ENCODE measurements at places on chromosomes 13 and 19.

GRCh38 chr19:3357992-3358688 is 8.2 kb upstream of the NFIC start:
- DNase-seq: no peak

DNA sequence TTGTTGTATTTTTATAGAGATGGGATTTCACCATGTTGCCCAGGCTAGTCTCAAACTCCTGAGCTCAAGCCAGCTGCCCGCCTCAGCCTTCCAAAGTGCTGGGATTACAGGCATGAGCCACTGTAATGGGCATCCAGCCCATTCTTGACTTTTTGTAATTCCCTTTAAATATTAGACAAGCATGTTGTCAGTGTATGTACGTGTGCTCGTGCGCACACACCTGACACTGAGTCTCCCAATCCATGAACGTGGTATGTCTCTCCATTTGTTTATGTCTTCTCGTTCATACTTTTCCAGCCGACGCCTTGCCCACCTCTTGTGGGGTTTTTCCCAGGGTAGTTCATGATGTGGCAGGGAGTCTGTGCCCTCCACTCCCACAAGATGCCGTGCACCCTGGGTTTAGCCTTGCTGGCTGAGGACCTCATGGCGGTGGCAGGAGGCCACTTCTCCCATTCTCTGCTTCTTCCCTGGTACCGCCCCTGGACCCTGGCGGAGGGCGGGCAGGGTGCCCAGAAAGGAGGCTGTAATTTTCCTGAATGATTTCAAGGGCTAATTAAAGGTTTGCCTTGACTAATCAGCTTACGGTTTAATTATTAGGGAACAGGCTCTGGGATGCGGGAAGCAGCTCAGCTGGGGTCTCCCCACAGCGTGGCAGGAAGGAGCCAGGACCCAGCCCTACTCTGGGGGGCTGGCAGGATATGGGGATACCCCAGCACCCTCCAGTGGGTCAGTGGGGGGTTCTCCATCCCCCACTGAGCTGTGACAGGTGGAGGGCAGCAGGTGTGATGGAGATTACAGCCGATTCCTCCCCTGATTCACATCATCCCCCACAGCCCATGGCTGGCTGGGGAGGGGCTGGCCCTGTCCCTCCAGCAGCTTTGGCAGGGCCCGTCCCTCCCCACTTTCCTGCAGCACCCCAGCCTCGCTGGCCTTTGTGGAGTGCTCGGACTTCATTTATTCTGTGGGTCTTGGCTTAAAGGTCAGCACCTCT is 12.9 kb downstream of the PAK4 start:
- DNase-seq: no peak

DNA sequence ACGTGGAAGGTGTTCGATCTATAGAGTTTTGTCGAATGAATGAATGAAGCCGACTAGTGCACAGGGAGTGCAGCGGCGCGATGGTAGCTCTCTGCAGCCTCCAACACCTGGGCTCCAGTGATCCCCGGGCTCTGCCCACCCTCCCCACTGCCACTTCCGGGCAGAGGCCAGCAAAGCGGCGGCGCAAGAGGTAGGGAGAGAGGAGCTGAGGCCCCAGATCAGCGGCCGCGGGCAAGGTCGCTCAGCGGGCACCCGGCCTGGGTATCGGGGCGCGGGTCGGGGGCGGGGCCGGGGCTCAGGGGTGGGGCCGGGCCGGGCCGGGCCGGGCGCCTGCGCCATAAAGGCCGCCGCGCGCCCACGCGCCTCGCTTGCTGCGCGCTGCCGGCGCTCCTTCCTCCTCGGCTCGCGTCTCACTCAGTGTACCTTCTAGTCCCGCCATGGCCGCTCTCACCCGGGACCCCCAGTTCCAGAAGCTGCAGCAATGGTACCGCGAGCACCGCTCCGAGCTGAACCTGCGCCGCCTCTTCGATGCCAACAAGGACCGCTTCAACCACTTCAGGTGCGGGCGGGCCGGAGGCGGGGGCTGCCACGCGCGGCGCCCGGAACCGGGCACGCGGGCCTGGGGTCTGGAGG is at the start of gene GPI:
GPI (plus strand) TSS at position 367 of the 633 bp plus-strand sequence; CDS start at position 438, 71 bp downstream.
- no peak for DNase-seq

DNA sequence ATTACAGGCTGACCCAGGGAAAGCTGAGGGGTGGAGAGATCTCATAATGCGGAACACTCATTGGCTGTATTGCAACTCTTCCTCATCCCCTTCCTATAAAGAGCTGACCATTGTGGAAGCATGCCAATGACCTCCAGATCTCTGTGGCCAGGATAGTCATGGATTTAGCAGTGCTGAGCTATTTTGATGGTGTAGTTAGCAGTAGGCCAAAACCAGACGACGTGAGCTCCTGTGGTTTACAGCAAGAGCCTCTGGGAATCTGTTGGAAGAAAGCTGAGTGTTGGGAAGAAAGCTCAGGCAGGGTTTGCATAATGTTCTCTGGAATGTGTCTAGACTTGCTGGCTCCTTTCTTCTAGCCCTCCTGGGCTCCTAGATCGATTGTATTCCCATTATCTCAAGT is 187.5 kb upstream of the GPC6 start:
- DNase-seq: no peak

DNA sequence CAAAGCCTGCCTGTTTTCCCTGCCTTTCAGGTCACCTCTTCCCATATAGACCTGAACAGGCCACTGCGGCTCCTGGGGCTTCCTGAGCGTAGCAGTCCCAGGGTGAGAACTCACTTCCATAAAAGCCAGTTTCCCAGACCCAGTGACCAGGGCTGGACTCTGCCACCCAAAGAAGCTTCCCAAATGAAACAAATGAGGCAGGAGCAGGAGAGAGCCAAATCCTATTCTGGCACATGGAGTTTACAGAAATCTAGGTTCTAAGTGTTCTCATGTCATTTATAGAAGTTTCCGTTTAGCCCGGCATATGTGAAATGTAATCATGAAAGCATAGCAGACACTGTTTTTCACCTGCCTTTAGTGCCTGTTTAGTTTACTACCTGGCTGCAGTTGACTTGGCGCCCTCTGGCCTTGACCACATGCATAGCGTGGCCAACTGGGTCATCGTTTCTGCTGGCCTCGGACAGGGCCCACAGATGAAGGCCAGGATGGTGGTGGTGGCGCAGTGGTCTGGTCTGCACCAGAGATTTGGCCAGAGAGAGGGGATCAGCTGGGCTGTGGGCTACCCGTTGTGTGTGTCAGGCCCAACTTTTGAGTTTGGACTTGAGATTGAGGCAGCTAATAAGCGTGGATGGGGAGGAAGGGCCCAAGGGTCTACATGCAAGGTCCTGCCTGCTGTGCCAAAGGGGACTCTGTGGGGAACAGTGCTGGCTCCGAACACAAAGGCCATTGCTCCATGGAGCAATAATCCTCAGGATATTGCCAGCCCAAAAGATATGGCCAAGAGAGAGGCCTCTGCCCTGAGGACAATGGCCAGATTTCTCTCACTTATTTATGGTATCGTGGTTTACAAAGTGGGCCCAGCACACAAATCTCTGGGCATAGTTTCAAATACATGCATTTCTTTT is 43.3 kb downstream of the NFIX start:
- no peak for DNase-seq

GRCh38 chr19:38661136-38661535 is 13.7 kb downstream of the ACTN4 start:
- no peak for DNase-seq

DNA sequence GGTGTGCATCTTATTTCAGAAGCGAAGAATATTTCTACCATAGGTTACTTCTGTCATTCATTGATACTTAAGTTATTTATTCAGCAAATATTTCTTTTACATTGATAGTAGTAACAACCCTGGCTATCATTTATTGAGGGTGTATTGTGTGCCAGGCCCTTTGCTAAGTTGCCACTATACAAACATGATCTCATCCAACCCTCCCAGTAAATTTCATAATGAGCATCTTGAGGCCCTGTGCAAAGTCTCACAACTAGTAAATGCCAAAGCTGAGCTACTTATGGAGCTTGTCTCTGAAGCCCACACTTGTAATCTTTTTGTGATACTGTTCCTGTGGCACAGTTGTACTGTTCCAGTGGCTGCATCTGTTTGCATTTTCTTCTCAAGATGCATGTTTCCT is 36.1 kb downstream of the RNASEH2B start:
- no peak for DNase-seq

GRCh38 chr19:4081441-4082129 is 14.9 kb upstream of the ZBTB7A start:
- no peak for DNase-seq

DNA sequence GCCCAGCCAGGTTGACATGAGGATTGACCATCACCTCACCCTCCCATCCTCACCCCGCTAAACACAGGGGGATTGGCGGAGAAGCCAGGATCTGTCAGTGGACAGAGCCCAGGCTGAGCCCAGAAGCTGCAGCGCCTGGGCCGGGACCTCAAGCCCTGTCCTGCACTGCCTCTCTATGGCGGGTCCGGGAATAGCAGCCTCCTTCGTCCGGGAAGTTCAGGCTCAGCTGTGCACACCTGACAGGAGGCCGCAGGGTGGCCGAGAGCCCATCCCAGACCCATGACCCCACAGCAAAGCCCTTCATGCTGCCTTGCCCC is 67.8 kb downstream of the SPACA7 start:
- DNase-seq: no peak
